Heart left ventricle (tissue), 16 donors: ENCODE measurements at places on chromosomes 2 and 18. TPM values are rescaled to one million over a fixed set of nuclear protein-coding genes. Genes with fewer than 3 reads are reported as not detected.

DNA sequence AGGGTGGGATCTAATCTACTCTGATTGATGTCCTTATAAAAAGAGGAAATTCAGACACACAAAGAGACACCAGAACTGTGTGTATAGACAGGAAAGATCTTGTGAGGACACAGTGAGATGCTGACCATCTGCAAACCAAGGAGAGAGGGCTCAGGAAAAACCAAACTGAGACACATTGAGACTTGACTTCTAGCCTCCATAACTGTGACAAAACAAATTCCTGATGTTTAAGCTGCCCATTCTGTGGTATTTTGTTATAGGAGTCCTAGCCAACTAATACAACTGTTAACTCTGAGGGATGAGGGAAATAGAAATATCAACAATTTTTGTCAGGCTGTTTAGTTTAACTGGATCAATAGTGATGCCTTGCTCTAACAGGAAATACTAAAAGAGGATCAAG, 93.4 kb upstream of the COL3A1 start:
- no peak overlapping the region for H3K4me3 ChIP-seq
- H3K27ac ChIP-seq: no peak overlapping the region
- H3K27me3 ChIP-seq: no peaks in the 10 kb centered on the region

Gene CCDC85A
- polyA plus RNA-seq: 3.9 TPM

- DNase-seq: no peak
- no peaks in the 10 kb centered on the region for H3K27me3 ChIP-seq
- H3K27ac ChIP-seq: no peak overlapping the region
- no peak overlapping the region for H3K4me3 ChIP-seq
- no peaks in the 10 kb centered on the region for H3K4me1 ChIP-seq
- H3K36me3 ChIP-seq: no peaks in the 10 kb centered on the region
These were observed 9.5 kb upstream of the RTN4 start for GRCh38 chr2:55059793-55060192.

DNA sequence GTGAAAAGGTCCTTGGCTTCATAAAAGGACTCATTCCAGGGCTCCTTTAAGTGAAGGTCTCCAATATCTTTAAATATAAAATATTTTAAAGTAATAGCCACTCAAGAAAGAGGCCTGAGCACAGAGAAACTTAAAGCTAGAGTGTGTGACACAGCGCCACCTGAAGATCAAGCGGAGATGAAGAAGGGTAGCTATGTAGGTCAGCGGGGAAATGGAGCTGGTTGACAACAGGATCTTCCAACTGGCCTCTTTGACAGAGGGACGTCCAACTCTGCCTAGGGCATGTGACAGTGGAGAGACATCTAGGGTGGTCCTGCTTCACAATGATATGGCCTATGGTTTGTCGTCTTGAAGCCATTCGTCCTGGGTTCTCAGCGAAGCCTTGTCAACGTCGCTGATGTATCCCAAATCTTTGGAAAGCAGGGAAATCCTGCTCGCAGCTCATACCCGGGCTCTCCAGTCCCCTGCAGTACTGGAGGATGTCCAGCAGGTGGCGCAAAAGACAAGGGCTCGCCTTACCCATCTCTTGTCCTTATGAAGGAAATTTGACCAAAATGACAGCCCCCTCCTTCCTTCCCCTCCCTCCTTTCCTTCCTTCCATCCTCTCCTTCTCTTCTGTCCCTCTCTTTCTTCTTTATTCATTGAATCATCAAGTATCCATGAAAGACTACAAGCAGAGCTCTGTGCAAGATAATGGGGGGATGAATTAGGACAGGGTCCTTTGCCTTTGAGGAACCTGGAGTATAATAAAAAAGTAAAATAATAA, 59.6 kb downstream of the LONRF2 start:
- no peak overlapping the region for H3K4me3 ChIP-seq
- DNase-seq: peak; percentile 61
- H3K36me3 ChIP-seq: no peaks in the 10 kb centered on the region
- H3K4me1 ChIP-seq: peaks cover 16% of the 10 kb centered on the region
- no peaks in the 10 kb centered on the region for H3K27me3 ChIP-seq

- no peaks in the 10 kb centered on the region for H3K27me3 ChIP-seq
- H3K4me1 ChIP-seq: no peaks in the 10 kb centered on the region
- no peak overlapping the region for H3K27ac ChIP-seq
- no peak overlapping the region for H3K4me3 ChIP-seq
These were observed 68.0 kb downstream of the FAM124B start for GRCh38 chr2:224333726-224334482.

Gene CYP27A1
- 5.1 TPM for polyA plus RNA-seq

GRCh38 chr2:236941551-236941950, 144.1 kb upstream of the COPS8 start:
- no peak for DNase-seq
- no peak overlapping the region for H3K27ac ChIP-seq
- H3K27me3 ChIP-seq: no peaks in the 10 kb centered on the region
- no peaks in the 10 kb centered on the region for H3K36me3 ChIP-seq
- H3K4me1 ChIP-seq: no peaks in the 10 kb centered on the region
- H3K4me3 ChIP-seq: no peak overlapping the region

GRCh38 chr2:104539649-104540048, 314.3 kb upstream of the POU3F3 start:
- no peaks in the 10 kb centered on the region for H3K27me3 ChIP-seq
- H3K4me3 ChIP-seq: no peak overlapping the region
- H3K4me1 ChIP-seq: no peaks in the 10 kb centered on the region
- no peaks in the 10 kb centered on the region for H3K36me3 ChIP-seq

- DNase-seq: no peak
- no peaks in the 10 kb centered on the region for H3K27me3 ChIP-seq
- H3K4me1 ChIP-seq: no peaks in the 10 kb centered on the region
- H3K4me3 ChIP-seq: no peak overlapping the region
These were observed 303.5 kb downstream of the STK39 start for GRCh38 chr2:167943897-167944296.

DNA sequence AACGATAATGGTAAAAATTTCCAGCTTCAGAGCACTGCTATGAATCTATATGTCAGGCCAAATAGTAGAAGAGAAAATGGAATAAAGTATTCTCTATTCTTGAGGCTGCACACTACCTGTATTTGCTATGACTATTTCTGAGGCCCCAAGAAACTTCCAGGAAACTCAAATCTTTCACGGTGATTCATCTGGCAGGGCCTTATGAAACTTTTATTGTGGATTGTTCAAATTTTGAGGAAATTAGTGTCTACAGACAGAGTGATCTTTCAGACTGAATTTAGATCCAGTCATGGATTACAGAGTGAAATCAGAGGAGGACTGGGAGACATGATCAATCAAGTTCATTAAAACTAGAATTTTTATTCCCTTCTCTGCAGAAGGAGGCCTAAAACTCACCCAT, 4.1 kb upstream of the VSNL1 start:
- H3K27me3 ChIP-seq: peaks cover 37% of the 10 kb centered on the region
- no peak overlapping the region for H3K4me3 ChIP-seq
- no peaks in the 10 kb centered on the region for H3K4me1 ChIP-seq
- no peaks in the 10 kb centered on the region for H3K36me3 ChIP-seq
